Uterine smooth muscle cell (primary cell): ENCODE measurements at places on chromosomes 4 and X. TPM values are rescaled to one million over a fixed set of nuclear protein-coding genes. Genes with fewer than 3 reads are reported as not detected.

Gene TGIF2LX
- not detected in 2 replicates for total RNA-seq

Gene SHROOM4
- total RNA-seq: 0.55 and 0.62 TPM in 2 replicates

Gene LEF1
- 0.25 and 0.33 TPM in 2 replicates for total RNA-seq

Gene SLC25A43
- total RNA-seq: 25.7 and 28.0 TPM in 2 replicates

Gene PLA2G12A
- 9.6 and 65.5 TPM in 2 replicates for total RNA-seq

Gene PSAPL1
- total RNA-seq: not detected in 2 replicates

Gene TMEM35A
- total RNA-seq: 3.8 and 5.9 TPM in 2 replicates

Gene KLB
- total RNA-seq: not detected in 2 replicates

Gene EDNRA
- total RNA-seq: 3.5 and 10.7 TPM in 2 replicates

Gene COL25A1
- total RNA-seq: 0.11 and 1.6 TPM in 2 replicates

Gene UGT2A1
- not detected in 2 replicates for total RNA-seq

Gene XAGE2
- total RNA-seq: not detected in 2 replicates

Gene CSAG1
- not detected in 2 replicates for total RNA-seq

Gene FDCSP
- not detected in 2 replicates for total RNA-seq

Gene GAB1
- 8.9 and 12.5 TPM in 2 replicates for total RNA-seq

Gene GBA3
- under 0.01 TPM in 1 of 2 replicates, not detected in the other for total RNA-seq

Gene KIT
- total RNA-seq: 0.89 and 1.00 TPM in 2 replicates

Gene HSFX4
- not detected in 2 replicates for total RNA-seq

Gene CXorf49
- not detected in 2 replicates for total RNA-seq

Gene SERTM2
- total RNA-seq: 1.9 TPM in 2 replicates

Gene SLC6A8
- 7.0 and 19.5 TPM in 2 replicates for total RNA-seq

Gene PI4K2B
- 28.6 and 54.1 TPM in 2 replicates for total RNA-seq

Gene S100G
- total RNA-seq: not detected in 2 replicates

Gene ATP6AP1
- total RNA-seq: 58.3 and 72.5 TPM in 2 replicates

Gene WDR13
- total RNA-seq: 87.4 and 109 TPM in 2 replicates

Gene MAOB
- 0.37 and 0.66 TPM in 2 replicates for total RNA-seq

Gene CTAG2
- not detected in 2 replicates for total RNA-seq

Gene FGFR3
- 0.25 and 0.44 TPM in 2 replicates for total RNA-seq

Gene CHIC2
- 43.9 and 50.0 TPM in 2 replicates for total RNA-seq

Gene L1CAM
- 2.7 and 5.5 TPM in 2 replicates for total RNA-seq

Gene STK32B
- 0.50 and 1.1 TPM in 2 replicates for total RNA-seq

Gene WWC2
- total RNA-seq: 26.8 and 37.9 TPM in 2 replicates

Gene SHISA3
- total RNA-seq: 0.12 and 0.22 TPM in 2 replicates

Gene FRMPD3
- total RNA-seq: not detected in 2 replicates

Gene SMC1A
- 14.5 and 45.9 TPM in 2 replicates for total RNA-seq

Gene MXD4
- 17.0 and 32.1 TPM in 2 replicates for total RNA-seq

Gene CENPU
- 12.5 and 26.1 TPM in 2 replicates for total RNA-seq

Gene SSX4
- total RNA-seq: not detected in 2 replicates

Gene CABS1
- not detected in 2 replicates for total RNA-seq

Gene FAM241A
- total RNA-seq: 1.6 and 3.2 TPM in 2 replicates

Gene IL21
- total RNA-seq: not detected in 2 replicates

Gene XKRX
- under 0.01 TPM in 2 replicates for total RNA-seq

Gene SCML2
- total RNA-seq: 1.5 and 2.1 TPM in 2 replicates

Gene IL13RA2
- 100 and 137 TPM in 2 replicates for total RNA-seq

Gene MAGEE2
- not detected in 2 replicates for total RNA-seq

Gene GRIPAP1
- 23.1 and 29.9 TPM in 2 replicates for total RNA-seq

Gene TLL1
- under 0.01 and 0.12 TPM in 2 replicates for total RNA-seq

Gene FRG2
- not detected in 2 replicates for total RNA-seq

Gene GEMIN8
- 18.0 TPM in 2 replicates for total RNA-seq

Gene ZAR1
- total RNA-seq: under 0.01 and 0.11 TPM in 2 replicates

Gene WDR1
- total RNA-seq: 445 and 470 TPM in 2 replicates

Gene ARHGAP6
- total RNA-seq: 2.7 and 5.2 TPM in 2 replicates

Gene CYSLTR1
- 0.11 TPM in 1 of 2 replicates, not detected in the other for total RNA-seq

Gene RENBP
- 1.4 and 2.0 TPM in 2 replicates for total RNA-seq
